Cardiac septum (tissue), 1 donor: ENCODE measurements at places on chromosomes 12 and 14.
A peak's percentile ranks its signal among the peaks of the same experiment; 100 is the strongest.

DNA sequence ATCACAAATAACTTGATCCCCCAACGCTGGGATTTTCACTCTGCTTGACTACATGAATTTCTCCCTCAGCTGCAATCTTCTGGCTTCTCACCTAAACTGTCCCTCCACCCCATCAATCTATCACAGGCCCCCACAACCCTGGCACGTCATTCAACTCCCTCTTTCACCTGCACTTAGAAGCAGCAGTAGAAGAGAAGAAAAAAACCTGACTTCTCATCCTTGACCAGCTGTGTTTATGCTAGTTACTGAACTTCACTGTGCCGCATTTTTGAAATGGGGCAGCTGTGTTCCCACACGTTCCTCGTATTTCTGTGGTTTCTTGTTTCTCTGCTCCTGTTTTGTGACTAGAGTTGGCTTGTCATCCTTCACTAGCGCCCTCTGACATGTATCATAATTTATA lies 35.0 kb downstream of the ITPR2 start:
- no peak for DNase-seq

GRCh38 chr14:59091404-59091803 lies 97.1 kb upstream of the DAAM1 start:
- DNase-seq, result no peak

DNA sequence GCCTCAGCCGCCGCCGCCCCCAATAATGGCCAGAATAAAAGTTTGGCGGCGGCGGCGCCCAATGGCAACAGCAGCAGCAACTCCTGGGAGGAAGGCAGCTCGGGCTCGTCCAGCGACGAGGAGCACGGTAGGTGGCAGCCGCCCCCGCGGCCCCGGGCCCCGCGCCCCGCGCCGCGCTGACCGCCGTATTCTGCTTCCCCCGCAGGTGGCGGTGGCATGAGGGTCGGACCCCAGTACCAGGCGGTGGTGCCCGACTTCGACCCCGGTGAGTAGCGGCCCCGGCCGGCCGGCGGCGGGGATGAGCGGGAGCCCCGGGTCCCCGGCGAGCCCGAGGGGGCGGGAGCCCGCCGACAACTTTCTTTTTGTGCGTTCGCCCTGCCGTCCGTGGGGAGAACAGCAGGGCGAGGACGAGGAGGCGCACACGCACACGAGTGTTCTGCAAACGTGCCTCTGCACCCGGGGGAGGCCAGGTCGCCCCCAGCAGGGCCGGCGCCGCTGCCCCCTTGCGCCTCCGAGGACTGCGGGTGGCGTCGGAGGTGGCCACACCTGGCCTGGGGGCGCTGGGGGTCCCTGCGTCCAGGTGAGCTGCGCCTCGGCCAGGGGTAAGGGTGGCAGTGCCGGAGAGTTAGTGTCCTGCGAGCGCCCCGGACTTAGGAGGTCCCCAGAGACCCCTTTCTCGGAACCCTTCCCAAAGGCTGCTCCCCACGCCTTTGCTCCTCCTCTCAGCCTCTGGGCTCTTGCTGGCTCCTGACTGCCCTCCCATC lies 794 bp downstream of the RCOR1 start:
- DNase-seq, result peak; percentile 76

- DNase-seq, result no peak
Observed at GRCh38 chr12:93708952-93709351, 31.8 kb downstream of the CRADD start.

DNA sequence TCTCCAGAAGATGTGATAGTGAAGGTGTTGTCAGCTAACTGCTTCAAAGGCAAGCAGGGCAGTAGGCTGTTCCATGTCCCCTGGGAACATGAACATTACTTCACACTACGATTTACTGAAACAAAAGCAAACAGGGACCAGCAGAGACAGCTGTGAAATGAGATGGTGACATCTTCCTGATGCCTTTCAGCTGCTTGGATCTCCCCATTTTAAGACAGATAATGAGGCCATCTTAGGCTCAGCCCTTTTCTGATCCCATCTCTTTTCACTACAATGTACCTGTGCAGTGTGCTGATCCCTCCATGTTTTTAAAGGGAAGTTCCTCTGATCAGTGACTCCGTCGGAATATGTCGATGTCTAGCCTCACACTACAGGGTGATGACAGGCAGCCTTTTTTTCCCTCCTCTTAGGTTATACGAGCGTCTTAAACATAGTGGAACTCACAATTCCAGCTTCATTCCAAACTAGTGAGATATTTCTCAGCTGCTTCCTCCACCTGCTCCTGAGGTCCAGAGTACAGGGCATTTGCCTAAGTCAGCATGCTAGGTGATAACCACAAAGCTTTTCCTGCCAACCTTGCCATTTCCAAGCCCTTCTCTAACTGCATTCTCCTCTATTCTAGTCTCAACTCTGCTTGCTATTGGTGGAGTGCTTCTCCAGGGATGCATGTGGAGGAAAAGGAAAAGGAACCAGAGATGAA lies 87.6 kb upstream of the EGLN3 start:
- no peak for DNase-seq

GRCh38 chr14:96027431-96028355 lies 11.5 kb upstream of the C14orf132 start:
- DNase-seq, result no peak
